CD4-positive, alpha-beta T cell treated with Interleukin-17A for 1 hour (primary cell): ENCODE measurements at places on chromosomes 2 and 18.

DNA sequence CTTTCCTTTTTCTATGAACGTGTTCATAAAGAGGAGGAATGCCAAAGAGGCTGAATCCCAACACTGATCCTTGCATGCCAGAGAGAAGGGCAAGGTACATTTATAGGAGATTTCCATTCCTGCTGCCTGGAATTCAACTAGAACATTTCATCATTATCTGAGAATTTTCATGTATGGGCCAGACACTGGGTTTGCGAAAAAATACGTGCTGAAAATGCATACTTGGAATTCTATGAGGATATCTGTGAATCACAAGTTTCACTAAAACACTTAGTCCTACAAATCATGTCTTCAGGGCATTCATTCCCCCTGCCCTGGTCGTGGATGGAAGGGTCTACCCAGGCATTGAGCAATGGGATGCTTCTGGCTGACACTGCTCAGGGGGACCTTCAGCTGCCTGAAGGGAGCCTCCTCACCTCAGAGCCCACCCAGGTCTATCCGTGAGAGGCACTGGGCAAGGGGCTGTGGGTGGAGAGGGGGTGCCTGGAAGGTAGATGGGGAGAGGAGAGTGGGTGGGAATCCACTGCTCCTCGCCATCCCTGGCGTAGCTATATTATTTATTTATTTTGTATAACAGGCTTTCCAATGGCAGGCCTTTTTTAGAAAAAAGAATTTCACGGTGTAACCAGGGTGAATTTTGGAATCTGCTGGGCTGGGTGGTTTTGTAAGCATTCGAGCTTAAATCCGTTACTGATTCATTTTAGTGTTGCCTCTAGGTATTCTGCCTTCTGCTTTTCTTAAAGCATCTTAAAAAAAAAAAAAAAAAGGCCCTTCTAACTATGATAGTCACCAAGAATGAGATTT lies 560.6 kb upstream of the ID2 start:
- DNase-seq, result no peak

GRCh38 chr2:24515335-24515734 lies 24.3 kb downstream of the NCOA1 start:
- no peak for DNase-seq

DNA sequence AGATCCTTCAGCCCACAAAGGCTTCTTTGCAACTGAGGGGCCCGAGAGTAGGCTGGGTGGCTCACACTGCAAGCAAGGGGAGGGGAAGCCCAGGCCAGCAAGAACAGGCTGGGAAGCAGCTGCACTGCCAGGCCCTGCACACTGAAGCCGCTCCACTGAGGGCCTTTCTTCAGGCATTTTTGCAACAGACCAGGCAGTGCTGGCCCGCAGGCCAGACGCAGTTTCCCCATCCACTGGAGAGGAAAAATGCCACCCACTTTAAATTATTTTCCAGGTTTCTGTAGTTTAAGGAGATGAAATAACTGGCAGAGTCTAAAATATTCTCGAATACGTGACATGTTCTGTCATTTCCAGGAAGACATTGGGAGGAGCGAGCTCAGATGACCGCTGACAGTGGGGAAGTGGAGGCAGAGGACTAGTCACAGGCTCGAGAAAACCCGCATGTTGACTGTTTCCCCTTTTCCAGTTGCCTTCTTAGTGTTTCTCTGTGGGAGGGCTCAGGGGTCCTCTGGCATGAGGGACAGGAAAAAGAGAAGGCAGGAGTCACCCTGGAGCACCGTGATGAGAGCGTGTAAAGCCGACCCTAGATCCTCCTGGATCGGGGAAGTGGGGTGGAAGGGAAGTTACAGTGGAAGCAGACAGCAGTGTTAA lies 53.3 kb upstream of the B3GNT7 start:
- DNase-seq, result no peak

- no peak for DNase-seq
Measured at GRCh38 chr2:54384301-54385203, 71.6 kb upstream of the SPTBN1 start.

GRCh38 chr2:95539290-95539689 lies 52.5 kb upstream of the TRIM43 start:
- DNase-seq, result no peak

GRCh38 chr2:84026818-84027217 lies 432.3 kb downstream of the SUCLG1 start:
- DNase-seq, result no peak

- no peak for DNase-seq
Measured at GRCh38 chr2:214995409-214995808, 143.0 kb downstream of the ABCA12 start.

DNA sequence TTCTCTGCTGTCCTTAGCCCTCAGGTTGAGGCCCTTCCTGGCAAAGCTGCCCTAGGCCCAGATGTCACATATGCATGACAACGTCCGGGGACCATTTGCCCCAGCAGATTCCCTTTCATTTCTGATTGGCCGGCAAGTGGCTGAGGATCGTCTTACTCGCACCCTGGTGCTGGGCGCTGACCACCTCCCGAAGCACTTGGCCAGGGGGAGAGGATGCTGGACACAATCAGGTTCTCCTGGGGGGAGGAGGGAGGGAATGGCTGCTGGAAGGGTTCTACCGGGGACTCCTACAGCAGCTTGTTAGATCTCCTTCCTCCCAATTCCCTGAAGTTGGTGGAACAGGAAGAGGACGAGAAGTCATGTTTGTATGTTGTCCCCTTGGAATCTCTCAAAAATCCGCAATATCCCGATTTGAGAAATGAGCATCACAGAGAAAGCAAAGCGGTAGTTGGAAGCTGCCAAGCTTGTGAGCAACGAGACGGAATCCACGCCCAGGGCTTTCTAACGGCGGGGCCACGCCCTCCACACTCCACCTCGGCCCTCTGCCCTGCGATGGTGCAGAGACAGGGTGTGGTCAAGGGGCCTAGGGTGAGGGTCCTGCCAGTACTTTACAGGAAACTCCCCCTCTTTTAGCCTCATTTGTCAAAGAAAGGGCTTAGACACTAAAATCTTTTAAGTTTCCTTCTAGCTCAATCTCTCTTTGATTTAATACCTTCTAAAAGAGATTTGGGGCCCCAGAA lies 61.8 kb upstream of the YWHAQ start:
- no peak for DNase-seq

GRCh38 chr2:25400169-25400568 lies 58.4 kb upstream of the DNMT3A start:
- DNase-seq, result no peak

DNA sequence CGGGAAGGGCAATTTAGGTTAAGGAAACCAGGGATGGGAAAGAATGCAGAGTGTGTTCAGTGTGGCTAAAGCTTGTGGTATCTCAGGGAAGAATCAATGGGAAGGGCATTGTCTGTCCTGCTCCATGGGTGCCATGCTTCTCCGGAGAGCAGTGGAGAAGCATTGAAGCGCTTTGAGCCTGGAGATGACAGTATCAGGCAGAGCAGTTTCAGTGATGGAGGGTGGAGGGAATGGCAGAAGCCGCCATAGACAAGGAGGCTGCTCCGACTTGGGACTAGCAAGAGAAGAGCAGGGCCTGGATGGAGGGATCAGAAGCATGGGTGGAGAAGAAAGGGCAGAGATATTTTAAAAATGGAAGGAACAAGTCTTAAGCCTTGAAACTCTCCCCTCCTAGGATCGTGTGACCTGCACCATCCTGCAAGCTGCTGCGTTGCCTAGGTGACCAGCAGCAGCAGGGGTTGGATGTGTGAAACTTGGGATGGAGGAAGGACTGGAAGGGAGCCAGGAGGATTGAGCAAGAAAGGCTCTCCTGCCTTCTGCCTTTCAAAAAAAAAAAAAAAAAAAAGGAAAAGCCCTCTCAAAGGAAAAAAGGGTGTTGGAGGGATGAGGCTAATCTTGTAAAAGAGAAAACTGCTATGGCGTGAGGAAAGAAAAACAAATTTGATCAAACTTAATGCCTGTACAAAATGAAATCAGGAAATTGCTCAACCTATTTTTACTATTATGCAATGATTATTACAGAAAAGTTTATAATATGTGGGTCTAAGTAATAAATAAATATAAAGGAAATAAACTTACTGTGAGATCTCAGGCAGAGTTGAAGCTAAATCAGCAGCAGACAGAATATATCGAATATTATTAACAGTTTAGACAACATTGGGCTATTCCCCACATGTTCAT lies 493.8 kb upstream of the NRP2 start:
- DNase-seq, result no peak

GRCh38 chr2:151842830-151843690 lies 14.8 kb upstream of the ARL5A start:
- DNase-seq, result no peak

DNA sequence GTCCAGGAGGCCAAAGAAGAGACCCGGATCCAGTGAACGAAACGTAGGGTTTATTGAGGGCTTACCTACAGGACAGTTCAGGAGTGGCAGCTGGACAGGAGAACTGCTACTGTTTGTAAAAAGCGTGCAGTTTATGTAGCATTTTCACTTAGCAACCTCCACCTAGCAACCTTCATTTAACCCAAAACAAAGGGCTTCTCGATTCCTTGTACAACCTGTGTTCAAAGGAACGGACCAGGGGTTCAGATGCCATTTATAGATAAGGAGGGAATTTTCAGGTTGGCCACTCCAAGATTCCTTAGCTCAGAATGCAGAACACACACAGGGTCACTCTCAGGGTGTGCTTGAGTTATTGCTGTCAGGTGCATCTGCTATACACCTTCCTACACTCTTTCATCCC lies 65.1 kb upstream of the YWHAQ start:
- no peak for DNase-seq

GRCh38 chr2:2452961-2453360 lies 121.9 kb upstream of the MYT1L start:
- no peak for DNase-seq

- DNase-seq, result no peak
Measured at GRCh38 chr2:113966171-113966570, 76.3 kb downstream of the ACTR3 start.

DNA sequence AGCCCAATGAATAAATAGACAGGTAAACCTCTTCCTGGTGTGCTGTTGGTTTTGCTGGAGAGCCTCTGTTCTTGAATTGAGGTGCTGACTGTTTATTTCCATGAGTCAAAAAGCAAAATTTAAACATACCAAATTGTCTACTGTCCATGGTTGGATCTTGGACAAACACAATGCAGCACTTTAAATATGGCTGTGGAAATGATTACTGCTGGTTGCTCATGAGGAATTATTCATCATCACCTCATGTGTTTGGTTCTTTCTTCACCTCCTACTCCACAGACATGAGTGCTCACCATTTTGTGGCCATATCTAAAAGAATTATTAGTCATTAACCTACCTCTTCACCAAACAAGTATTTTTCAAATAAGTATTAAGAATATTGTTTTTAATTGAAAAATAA lies 85.3 kb upstream of the GALNT5 start:
- no peak for DNase-seq

DNA sequence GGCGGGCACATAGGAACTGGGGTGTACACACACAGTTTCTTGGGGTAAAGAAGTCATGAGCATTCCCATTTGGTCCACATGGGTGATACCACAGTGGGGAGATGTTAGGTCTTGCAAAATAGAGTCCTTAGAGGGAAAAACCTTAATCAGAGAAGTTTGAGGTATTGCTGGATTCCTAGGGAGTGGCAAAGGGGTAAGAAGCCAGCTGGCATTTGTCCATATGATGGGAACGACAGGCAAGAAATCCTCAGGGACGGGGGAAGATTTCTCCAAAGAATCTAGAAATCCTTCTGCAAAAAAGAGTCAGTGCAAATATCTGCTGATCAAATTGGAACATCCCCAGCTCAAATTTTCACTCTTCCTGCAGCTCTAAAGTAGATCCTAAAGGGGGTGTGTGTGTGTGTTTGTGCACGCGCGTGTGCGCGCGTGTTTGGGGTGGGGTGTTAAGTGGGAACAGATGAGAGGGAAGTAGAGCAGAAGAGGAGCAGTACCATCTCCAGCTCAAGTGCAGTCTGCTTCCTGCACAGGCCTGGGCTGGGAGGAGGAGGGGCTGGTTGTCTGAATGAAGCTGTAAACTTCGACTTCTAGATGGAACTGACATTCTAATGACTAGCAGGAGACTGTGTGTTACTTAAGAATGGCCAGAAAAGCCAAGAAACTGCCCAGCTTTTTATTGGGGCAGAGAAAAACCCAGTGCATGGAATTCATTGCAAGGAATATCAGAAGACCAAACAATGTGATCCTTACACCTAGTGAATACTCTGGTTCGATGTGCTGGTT lies 168.0 kb downstream of the SPP2 start:
- DNase-seq, result no peak

- no peak for DNase-seq
Measured at GRCh38 chr2:28206762-28207161, 185.9 kb upstream of the FOSL2 start.

DNA sequence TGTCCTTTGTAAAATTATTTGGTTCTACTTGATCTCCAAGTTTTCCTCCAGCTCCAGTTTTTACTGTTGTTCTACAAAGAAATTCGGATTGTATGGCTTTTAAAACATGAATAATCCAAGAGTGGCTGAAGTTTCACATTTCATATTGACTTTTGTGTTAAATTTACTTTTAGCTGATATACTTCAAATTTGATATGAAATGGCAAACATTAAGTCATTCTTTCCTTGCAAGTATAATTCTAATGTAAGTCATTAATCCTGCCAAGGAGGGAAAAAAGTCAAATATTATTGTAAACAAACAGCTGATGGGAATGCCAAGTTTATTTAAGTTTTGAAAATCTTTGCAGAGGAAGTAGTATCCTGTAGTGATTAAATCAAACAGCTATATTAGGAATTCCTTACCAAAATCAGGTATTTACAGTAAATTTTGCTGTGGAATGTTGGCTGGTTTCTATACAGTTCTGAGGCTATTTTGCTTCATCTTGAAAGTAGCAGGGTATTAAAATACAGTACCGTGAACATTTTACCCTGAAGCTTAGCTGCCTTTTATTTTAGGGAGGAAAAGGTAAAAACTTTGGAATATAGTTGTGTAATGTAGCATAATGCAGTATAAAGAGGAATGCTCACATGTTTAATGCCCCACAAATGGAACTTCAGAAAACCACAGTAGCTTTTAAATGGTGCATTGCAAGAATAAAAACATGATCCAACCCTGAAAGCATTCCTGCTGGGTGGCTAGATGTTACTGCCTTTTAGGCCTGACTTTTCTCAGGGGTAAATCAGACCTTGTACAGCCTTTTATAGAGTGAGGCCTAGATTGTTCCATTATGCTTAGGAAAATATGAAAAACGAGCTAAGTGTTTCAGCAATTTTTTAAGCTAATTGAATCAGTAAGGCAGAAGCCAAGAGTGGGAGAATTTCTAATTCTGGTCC lies 62.7 kb upstream of the NT5C1B start:
- no peak for DNase-seq

DNA sequence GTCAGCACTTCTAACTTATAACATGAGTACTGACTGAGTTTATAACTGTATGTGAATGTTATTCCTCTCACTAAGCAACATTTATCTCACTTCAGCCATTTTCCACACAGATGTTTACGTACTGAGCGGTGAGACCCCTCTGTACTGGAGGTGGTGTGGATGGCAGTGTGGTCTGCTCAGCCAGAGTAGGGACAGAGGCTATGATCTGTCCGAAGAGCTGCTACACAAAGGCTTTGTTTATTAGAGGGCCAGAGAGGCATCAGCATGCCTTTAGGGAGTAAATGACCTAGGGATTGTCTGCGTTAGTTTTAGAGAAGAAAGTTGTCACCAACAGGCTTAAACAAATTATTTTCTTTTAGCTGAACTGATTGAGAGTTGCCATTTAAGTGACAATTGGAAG lies 23.2 kb upstream of the TACR1 start:
- DNase-seq, result no peak
